Ascending aorta (tissue), 2 donors: ENCODE measurements at places on chromosomes 16 and 17. TPM values are rescaled to one million over a fixed set of nuclear protein-coding genes. Genes with fewer than 3 reads are reported as not detected.
A peak's percentile ranks its signal among the peaks of the same experiment; 100 is the strongest.

- H3K36me3 ChIP-seq: no peaks in the 10 kb centered on the region
- peak overlapping the region; percentile 84 for H3K27ac ChIP-seq
- H3K27me3 ChIP-seq: no peaks in the 10 kb centered on the region
Measured at GRCh38 chr17:77234695-77235094, 93.9 kb downstream of the SEC14L1 start.

LRRC37B gene
- total RNA-seq: 0.75 TPM

WSCD1 gene
- total RNA-seq: 11.4 TPM

KRTAP4-8 gene
- total RNA-seq: not detected

GRCh38 chr17:50511058-50511457, 2.8 kb downstream of the MYCBPAP start:
- H3K27ac ChIP-seq: no peak overlapping the region
- H3K36me3 ChIP-seq: no peaks in the 10 kb centered on the region
- DNase-seq: no peak
- no peak overlapping the region for H3K4me3 ChIP-seq
- H3K4me1 ChIP-seq: peaks cover 3% of the 10 kb centered on the region

MYO1C gene
- total RNA-seq: 251 TPM

DNA sequence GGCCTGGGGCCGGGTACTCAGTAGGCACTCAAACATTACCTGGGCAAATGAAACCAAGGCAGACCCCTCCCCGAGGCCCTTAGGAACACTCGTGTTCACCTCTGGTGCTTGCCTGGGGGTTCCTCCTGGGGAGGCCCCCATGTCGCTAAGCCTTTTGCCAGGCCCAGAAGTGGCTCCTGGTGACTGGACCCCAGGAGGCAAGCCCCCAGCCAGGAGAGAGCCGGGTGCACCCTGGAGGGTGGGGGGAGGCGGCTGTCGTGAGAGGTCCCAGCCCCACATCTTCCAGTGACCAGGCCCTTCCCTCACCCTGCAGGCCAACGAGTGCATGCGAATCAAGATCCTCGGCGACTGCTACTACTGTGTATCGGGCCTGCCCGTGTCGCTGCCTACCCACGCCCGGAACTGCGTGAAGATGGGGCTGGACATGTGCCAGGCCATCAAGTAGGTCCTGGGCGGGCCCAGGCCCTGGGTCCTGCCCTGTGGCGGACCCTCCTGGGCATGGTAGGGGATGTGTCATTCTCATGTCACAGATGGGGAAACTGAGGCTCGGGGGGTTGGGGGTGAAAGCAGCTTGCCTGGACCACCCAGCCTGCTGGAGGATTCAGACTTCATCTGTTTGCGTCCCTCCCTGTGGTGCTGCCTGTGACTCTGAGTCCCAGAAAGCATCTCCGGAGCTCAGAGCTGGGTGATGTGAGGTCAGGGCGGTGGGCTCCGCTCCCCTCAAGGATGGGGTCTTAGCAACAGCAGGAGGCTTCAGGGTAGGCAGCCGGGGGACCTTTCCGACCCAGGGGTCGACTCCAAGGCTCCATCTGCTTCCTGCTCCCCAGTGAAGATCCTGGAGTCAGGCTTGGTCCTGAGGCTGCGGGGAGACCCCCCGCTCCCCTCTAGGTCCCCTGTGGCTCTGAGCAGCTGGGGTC, 32.5 kb downstream of the ADCY7 start:
- no peaks in the 10 kb centered on the region for H3K4me1 ChIP-seq
- H3K36me3 ChIP-seq: peaks cover 3% of the 10 kb centered on the region
- H3K4me3 ChIP-seq: no peak overlapping the region
- no peaks in the 10 kb centered on the region for H3K27me3 ChIP-seq
- H3K27ac ChIP-seq: no peak overlapping the region
- DNase-seq: no peak

- no peak overlapping the region for H3K27ac ChIP-seq
- no peaks in the 10 kb centered on the region for H3K4me1 ChIP-seq
- H3K36me3 ChIP-seq: peaks cover 16% of the 10 kb centered on the region
Measured at GRCh38 chr17:82400830-82401229, 17.3 kb upstream of the HEXD start.

- no peaks in the 10 kb centered on the region for H3K27me3 ChIP-seq
Measured at GRCh38 chr16:88810912-88811768, 588 bp downstream of the APRT start.
